ENCODE measurements at places on chromosomes 1 and 21.

DNA sequence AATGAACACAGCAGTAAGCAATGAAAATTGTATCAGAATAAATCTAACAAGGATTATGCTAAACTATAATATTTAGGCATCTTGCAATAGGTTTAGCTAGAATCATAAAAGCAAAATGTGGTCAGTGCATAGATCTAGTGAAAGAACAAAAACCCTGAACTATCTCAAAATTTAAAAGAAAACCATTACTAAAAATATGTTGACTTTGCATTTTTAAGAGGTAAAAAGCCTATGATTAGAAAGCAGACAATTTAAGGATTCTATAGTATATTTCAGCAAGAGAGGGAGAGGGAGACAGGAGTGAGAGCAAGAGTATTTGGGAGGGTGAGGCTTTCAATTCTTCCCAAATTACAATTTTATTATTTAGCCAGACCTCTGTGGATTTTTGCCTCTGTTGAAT lies 219.4 kb downstream of the TTLL7 start:
- no peak for DNase-seq

GRCh38 chr1:212944229-212944901 lies 6.0 kb upstream of the VASH2 start:
- DNase-seq, result no peak

- no peak for DNase-seq
Observed at GRCh38 chr21:43733529-43734071, 14.7 kb downstream of the PDXK start.

DNA sequence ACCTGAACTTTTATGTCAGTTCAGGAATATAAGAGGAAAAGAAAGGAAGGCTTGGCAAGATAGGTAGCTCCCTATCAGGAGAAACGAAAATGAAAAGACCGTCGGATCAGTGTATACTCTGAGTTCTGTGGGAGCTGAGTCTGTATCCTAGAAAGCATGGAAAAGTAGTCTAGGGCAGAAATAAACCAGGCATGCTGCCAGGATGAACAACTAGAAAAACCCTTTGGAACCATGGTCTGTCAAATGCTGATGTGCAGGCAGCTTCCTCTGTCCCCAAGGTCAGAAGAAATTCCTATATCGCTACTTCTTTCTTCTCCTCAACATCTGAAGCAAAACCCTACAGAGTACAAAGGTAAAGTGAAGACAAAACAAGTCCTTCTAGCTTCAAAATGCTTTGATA lies 268.8 kb downstream of the ST6GALNAC3 start:
- no peak for DNase-seq

DNA sequence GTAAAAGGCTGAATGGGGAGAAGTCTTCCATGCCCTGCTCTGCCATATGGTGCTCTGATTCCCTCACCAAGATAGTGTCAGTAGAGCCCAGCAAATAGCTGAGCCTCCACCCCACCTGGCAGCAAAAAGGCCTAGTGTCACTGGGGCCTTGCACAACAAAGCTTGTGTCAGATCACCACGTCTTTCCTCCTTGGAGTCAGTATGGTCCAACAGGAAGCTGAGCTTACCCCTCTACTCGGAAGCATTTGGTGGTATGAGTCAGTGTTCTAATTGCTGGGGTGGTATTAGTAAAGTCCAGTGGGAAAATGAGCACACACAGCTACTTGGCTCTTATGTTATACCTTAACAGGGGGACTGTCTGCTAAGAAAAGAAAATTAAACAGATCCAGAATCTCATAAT lies 18.7 kb upstream of the RRP15 start:
- no peak for DNase-seq
